ENCODE measurements at places on chromosomes 16 and 17.
A peak's percentile ranks its signal among the peaks of the same experiment; 100 is the strongest.

GRCh38 chr16:59046335-59046734 lies 312.2 kb upstream of the GOT2 start:
- DNase-seq = peak; percentile 37

GRCh38 chr16:51150165-51150887 lies 744 bp downstream of the SALL1 start:
- DNase-seq = peak; percentile 32

GRCh38 chr17:36482611-36483504 lies 3.6 kb upstream of the ZNHIT3 start:
- peak; percentile 71 for DNase-seq

DNA sequence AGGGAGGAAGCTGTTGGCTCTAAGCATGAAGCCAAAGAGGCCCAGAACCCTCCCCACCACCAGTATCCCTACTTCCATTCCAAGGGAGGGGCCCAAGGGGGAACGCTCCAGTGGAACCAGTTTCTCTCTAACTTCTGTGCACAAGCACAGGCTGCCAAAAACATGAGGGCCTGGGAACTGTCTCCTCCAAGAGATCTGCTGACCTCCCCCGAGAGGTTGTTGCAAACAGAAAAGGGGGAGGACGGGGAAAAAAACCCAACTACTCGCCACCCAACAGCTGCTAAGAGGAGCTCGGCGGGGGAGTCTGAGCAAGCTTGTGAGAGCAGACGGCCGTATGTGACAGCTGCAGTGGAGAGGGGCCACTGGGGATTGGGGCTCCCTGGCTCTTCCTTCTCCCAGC lies 15.7 kb upstream of the SLC35B1 start:
- no peak for DNase-seq

- no peak for DNase-seq
These were observed 201.7 kb upstream of the PSMD7 start for GRCh38 chr16:74094962-74095361.

GRCh38 chr16:81035975-81036750 lies 521 bp downstream of the ATMIN start:
- DNase-seq = peak; percentile 27

GRCh38 chr16:85447693-85448313 lies 165.3 kb upstream of the GSE1 start:
- DNase-seq = no peak

DNA sequence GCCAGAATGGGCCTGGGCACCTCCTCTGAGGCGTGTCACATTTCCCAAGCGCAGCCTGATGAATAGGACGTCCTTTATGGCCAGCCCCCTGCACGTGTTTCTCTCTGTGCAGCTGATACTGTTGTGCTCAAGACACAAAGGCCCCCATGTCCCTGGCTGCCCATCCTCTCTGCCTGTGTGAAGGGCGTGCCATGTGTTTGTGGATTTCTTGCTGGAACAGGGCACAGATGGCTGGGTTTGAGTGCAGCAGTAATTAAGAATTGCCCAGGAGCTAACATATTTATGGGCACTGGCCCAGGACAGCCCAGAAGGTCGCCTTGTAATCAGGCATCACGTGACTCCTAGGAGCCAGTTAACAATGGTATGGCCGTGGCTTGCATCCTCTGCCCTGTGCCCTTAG lies 181.1 kb downstream of the CCDC182 start:
- DNase-seq = no peak

GRCh38 chr17:27817731-27818130 lies 17.4 kb upstream of the NOS2 start:
- no peak for DNase-seq

DNA sequence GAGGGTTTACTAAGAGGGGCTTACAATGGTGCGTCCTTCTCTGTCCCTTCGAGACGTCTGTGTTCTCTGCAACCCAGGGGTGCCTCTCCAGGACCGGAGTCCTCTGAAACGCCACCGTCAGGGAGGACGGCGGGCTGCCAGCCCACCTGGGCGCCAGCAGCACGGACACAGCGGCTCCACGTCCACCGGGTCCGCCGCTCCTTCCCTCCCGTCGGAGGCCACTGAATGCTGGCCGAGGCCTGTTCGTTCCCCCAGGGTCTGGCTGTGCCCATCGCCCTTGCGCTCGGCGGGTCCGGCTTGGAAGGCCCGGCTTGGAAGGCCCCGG lies 403 bp downstream of the TEPSIN start:
- DNase-seq = no peak

GRCh38 chr17:75778861-75779249 lies 5.8 kb upstream of the UNK start:
- DNase-seq = no peak

Measured in astrocyte of the spinal cord (primary cell).